RCC 7860 (cell line): ENCODE measurements at places on chromosomes 13 and 19.
A peak's percentile ranks its signal among the peaks of the same experiment; 100 is the strongest.

- DNase-seq: no peak
Observed at GRCh38 chr13:51923983-51924539, 62.3 kb downstream of the CCDC70 start.

DNA sequence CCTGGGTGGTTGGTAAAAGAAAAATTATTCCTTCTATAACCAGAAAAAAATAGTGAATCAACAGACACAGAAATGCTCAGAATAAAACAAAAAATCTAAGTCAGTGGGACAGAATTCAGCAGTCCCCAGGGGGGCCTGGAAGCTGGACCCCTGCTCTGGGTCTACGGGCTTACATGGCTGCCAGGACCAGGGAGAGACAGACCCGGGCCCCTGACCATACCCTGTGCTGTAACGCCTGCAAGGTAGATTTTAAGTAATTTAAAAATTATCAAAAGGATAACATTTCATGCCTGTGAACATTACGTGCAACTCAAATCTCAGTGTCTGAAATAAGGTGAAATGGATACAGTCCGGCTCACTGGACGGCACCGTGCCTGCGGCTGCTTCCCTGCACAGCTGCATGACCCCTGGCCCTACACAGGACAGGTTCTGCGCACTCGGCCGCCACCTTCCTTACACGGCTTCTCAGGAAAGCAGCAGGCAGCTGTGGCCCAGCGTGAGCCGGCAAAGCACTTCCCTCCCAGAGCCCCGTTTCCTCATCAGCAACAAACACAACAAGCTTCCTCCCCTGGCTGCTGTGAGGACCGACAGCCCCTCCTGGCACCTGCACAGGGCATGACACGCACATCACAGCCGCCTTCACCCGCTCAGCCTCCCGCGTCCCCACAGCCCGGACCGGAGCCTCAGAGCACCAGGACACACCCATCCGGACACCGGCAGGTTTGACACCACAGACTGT lies 22.2 kb downstream of the RASA3 start:
- DNase-seq: no peak

DNA sequence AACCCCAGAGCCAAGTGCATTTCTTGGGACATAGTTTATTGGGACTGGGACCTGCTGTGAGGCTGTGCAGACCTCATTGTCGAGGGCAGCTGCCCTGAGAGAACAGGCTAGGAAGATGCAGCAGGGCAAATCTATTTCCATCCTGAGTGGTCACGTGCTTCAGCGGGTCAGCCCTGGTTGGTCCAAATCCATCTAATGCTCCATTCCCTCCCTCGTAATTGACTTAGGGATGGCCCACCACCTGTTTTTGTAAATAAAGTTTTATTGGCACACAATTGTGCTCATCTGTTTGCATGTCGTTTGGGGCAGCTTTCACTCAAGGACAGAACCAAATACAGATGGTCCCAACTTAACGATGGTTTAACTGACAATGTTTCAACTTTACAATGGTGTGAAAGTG lies 75.5 kb upstream of the ADGRE5 start:
- DNase-seq: no peak

GRCh38 chr19:16288544-16288943 lies 36.1 kb upstream of the KLF2 start:
- no peak for DNase-seq

- DNase-seq: peak; percentile 48
Observed at GRCh38 chr19:45164577-45165335, 4.0 kb upstream of the NKPD1 start.

DNA sequence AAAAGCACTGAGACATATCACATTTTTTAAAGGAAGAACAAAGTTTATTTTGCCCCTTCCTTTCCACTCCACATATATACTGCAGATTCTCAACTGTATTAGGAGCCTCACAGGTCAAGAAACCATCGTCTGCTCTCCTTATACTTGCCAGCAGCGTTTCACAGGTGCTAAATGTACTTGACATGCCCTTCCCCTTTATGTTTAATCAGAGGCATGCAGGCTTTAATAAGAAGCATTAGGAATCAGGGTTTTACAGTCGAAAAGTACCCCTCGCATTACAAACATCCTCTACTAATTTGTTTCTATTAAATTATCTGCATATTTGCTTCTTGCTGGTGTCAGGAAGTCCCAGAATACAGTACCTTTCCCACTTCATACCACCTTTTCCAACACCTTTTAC lies 3.7 kb upstream of the RAP2A start:
- no peak for DNase-seq

GRCh38 chr13:101795025-101795424 lies 342.6 kb downstream of the ITGBL1 start:
- DNase-seq: no peak

GRCh38 chr13:48318821-48319511 lies 15.4 kb downstream of the RB1 start:
- DNase-seq: no peak

GRCh38 chr13:35714121-35714520 lies 237.6 kb upstream of the MAB21L1 start:
- DNase-seq: no peak

DNA sequence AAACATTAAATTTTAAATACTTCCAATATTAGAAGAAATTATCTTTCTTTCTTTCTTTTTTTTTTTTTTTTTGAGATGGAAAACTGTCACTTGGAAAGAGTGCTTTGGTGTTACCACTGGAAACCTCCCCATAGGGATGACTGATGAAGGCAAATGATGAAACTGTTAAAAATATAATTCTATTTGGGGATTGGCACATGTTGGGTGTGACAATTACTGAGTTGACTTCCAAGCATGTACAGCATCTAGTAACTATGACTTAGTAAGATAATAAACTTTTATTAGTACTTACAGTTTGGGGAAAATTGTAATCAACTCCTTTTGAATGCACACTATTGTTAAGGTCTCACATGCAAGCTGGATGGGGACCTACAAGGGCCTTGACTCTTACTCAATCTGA lies 592.5 kb downstream of the KCTD12 start:
- no peak for DNase-seq

DNA sequence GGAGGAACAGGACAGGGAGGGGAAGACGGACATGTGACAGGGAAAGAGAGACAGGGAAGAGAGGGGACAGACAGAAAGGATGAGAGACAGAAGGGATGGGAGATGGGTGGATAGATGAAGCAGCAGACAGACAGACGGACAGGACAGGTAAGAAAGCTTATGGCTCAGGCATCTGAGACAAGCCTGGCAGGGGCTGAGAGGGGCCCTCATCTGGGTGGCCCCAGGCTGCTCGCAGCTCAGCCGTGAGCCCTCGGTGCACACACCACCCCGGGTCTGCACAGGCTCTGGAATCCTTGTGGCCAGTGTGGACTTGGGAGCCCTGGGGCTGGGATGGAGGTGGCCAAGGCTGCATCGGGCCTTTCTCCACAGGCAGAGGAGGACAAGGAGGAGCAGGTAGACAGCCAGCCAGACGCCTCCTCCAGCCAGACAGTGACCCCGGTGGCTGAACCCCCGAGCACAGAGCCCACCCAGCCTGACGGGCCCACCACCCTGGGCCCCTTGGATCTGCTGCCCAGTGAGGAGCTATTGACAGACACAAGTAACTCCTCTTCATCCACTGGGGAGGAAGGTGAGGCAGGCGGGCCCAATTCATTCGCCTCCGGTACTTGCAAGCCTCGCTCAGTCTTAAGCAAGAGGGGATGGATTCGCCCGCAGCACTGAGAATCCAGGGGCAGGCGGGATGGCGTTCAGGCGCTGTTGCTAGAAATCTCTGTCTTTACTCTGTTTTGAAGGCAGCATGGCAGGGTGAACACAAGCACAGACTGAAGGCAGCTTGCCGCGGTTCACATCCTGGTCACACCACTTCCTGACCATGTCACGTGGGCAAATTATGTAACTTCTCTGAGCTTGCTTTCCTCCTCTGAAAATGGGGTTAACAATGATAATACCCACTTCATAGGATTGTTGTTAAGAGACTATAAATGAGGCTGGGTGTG lies 14.0 kb downstream of the GRAMD1A start:
- DNase-seq: no peak

DNA sequence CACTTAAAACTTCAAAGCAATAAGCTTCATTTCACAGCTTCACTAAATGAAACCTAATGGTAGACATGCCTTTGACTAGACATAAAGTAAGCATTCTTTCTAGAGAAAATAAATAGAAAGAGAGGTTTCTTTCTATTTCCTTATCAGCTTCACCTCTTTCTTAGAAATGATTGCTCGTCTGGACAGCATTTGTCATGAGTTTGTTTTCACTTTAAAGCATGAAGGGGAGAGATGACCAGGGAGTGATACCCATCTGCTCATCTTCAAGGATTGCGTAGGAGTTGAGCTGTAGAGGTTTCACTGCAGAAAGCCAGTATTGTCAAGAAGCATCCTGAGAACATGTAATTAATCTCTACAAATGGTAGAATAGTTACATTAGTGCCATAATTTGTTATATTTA lies 61.3 kb downstream of the COL4A2 start:
- no peak for DNase-seq

DNA sequence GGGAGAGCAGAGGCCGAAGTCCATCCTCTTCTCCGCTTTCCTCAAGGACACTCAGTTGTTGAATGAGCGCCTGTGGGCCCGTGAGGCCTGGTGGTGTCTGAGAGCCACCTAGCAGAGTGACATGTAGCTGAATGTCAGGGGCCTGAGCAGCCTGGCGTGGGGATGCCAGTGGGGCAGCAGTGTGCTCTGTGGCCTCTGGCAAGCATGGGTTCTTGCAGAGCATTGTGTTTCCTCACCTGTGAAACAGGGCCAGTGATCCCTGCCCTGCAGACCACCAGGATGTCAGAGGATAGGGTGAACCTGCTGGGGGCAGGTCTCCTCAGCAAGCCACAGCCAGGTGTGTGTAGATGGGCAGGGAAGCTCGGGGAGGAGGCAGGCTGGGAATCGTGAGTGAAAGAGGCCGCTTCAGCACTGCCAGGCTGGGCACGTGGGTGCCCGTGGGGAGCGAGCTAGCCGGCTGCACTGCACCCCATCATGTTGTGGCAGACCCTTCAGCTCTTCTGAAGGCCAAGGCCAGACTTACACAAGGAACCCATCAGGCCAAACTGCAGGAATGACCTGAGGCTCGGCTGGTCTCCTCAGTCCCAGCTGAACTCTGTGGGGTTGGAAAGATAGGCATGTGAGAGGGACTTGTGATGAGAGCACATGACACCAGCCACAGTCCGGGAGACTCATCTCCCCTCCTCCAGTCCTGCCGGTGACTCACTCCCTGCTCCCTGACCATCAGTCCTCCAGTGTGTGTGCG lies 5.0 kb downstream of the PPP1R37 start:
- DNase-seq: peak; percentile 84

DNA sequence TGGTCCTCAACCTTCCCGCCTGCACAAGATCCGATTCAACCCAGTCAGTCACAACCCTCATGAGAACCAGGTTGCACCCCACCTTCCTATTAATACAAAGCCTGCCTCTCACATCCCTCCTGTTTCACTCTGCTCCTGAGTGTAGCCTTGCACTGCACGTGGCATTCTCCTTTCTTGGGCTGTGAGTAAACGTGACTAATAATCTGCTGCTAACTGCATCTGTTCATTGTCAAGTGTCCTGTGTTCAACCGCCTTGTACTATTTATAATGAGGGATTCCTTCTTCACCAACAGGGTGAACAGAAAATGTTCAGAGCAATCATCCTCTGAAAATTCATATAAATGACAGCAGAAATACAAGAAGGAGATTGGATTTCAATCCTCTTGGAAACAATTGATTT lies 1608.2 kb downstream of the SLITRK5 start:
- DNase-seq: no peak

DNA sequence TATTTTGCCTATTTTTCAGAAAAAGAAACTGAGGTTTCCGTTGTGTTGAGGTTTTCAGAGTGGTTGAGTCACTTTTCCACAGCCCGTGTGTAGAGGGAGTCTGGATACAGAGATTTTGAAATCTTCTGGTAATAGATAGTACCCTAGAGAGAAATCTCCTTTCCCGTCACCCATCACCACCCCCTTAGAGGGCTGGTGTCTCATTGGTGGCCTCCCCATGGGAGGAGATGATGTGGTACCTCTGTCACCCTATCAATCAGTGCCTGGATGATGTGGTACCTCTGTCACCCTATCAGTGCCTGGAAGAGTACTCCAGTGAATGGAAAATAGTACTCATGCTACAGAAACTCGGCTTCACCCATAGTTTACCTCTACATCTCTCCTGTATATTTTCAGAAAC lies 42.2 kb upstream of the SERP2 start:
- DNase-seq: no peak

- no peak for DNase-seq
Observed at GRCh38 chr13:33322543-33322809, 36.9 kb upstream of the STARD13 start.
